ENCODE measurements at places on chromosomes 12 and 14.

DNA sequence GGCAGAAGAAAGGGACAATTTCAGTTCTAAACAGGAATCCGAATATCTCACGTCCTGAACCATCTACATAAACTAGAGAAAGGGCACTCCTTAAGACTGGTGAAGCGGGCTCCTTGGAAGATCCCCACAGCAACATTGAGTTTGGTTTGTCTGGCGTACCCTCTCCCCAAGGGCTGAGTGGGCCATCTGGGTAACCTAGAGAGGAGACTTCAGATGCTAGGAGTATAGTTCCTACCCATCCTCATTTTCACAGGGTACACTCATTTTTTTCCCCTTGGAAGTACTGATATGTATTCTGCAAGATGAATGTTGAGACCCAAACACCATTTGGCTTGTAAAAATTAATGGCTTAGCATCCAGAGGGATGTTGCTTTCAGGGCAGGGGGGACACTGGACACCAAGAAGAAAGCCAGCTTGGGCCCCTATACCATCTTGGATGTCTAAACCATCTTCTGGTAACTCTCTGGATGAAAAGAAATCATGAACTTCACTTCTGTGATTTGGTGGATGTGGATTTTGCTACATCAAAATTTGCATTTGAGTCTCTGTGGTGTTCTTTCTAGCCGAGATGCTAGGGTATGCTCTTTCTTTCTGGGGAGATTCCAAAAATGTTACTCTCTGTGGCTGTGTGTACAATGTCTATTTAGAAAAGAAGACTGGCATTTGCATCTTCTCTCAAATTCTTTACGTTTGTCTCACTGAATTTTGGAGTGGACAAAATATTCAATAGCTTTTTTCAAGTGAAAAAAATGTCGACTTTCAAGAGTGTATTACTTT is 97.7 kb downstream of the ETV6 start:
- DNase-seq, result no peak

- no peak for DNase-seq
Measured at GRCh38 chr12:100539202-100539601, 34.3 kb upstream of the GAS2L3 start.

DNA sequence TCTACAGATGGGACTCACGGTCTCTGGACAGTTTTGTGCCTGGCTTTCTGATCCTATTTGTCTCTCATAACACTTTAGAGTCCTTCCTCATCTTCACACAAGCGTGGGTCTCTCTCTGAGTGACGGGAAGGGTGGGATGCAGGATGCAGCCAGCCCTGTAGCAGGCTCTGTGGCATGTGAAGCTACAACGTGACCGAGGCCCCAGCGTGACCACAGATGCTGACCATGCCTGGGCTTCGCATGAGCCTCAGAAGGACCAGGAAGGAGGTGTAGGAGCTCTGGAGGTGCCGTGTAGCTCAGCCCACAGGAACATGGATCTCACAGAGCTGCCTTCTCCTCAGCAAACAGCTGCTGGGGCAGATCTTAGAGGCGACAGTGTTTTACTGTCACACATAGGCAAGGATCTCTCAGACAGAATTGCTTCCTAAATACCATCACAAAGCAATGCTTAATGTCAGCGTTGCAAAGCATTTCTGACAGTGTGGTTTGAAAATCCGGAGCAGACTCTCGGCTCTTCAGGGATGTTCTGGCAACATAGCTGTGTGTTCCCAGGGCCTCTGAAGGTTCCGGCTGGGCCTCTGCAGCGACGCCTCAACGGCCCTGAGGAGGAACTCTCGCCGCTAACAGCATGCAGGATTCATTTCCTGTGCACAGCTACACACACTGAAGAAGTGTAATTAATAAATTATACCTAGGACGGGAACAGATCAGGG is 21.9 kb downstream of the ANKLE2 start:
- no peak for DNase-seq

DNA sequence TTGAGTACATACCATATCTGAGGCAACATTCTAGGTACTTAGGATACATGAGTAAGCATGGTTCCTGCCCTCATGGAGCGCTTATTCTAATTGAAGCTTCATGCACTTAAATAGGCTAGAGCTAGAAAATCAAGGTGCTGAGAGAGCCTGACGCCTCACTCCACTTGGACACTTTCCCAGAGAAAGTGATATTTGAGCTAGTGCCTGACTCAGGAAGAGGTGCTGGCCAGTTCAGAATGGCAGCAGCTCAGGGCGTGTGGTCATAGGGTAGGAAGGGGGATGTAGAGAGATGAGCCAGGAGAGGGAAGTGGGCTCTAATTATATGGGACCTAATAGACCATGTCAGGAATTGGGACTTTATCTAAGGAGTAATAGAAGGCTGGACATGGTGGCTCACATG is 33.3 kb downstream of the TULP3 start:
- no peak for DNase-seq

DNA sequence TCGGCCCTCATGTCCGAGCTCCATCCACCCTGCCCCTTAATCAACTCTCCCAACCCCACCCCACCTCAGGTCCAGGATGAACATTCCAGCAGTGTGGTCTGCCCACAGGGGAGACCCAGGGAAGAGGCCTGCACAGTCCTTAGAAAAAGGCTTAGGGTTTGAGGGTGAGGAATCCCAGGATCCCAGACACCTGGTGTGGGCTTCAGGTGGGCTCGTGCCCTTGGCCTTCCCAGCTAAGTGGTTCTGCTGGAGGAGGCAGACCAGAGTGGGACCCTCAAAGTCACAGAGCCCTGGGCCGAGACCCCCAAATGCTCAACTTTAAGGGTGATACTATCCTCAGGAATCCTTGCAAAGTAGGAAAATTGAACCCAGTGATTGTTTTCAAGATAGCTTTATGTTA is 25.4 kb upstream of the PPP2R5C start:
- no peak for DNase-seq

GRCh38 chr12:104742551-104743201 is 215.4 kb downstream of the SLC41A2 start:
- no peak for DNase-seq

DNA sequence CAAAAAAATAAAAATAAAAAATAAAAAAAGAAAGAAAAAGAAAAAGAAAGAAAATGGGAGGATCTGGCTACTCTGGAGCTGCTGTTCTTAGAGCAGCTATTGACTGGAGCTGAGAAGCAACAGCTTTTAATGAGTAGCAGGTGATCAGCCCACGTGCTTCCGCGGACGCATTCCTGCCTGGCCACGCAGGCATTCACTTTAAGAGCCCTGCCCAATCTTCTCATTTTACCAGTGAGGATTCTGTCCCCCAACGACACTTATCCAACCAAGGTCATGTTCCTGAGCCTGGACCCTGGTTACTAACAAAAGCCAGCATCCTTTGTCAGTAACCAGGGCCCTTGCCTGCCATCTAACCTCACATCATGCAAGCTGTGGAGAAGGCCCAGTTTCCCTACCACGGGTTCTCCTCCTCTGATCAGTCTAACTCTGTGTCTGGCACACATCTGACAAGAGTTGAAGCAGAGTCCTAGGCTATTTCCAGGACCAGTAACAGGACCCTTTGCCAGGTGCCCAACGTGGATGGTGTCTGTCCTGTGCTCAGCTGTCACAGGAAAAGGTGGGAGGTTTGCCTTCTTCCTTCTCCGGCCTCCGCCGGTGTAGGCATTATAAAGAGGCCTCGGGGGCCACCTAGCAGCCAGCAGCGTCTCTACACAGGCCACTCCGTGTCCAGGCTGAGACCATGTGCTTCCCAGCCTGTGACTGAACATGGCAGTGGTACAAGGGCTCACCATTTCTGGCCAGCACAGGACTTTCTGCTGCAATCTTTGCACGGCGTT is 60.9 kb upstream of the GPATCH2L start:
- DNase-seq, result no peak

GRCh38 chr14:92280554-92281262 is 42.3 kb upstream of the SLC24A4 start:
- DNase-seq, result no peak

DNA sequence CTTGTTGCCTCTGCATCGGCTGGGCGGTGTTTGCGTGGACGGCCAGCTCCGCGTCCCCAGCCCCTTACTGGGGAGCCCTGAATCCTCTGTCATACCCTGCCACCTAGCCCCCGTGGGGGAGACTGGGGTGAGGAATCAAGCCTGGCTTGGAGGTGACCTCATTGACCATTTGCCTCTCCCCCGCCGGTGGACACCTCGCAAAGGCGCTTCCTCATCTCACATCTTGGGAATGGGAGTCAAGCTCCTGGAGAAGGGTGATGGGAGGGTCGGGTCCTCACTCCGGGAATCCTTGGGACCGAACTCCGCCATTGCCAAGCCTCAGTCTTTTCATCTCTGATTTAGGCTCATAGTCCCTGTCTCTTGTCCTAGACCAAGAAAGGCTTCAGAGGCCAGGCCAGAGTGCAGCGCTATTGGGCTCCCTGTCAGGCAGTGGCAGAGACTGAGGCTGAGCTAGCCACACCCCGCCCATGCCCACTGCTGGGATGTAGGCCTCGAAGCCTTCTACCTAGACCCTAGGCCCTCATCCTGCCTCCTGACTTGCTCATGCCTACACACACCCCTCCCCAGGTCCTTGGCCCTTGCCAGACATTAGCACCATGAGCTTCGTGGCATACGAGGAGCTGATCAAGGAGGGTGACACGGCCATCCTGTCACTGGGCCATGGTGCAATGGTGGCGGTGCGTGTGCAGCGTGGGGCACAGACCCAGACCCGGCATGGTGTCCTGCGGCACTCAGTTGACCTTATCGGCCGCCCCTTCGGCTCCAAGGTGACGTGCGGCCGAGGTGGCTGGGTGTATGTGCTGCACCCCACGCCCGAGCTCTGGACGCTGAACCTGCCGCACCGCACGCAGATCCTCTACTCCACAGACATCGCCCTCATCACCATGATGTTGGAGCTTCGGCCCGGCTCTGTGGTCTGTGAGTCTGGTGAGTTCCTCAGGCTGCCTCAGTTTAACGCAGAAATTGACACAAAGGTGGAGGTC is 678 bp downstream of the TRMT61A start:
- DNase-seq, result no peak

GRCh38 chr12:115946867-115947695 is 330.4 kb downstream of the MED13L start:
- DNase-seq, result no peak

DNA sequence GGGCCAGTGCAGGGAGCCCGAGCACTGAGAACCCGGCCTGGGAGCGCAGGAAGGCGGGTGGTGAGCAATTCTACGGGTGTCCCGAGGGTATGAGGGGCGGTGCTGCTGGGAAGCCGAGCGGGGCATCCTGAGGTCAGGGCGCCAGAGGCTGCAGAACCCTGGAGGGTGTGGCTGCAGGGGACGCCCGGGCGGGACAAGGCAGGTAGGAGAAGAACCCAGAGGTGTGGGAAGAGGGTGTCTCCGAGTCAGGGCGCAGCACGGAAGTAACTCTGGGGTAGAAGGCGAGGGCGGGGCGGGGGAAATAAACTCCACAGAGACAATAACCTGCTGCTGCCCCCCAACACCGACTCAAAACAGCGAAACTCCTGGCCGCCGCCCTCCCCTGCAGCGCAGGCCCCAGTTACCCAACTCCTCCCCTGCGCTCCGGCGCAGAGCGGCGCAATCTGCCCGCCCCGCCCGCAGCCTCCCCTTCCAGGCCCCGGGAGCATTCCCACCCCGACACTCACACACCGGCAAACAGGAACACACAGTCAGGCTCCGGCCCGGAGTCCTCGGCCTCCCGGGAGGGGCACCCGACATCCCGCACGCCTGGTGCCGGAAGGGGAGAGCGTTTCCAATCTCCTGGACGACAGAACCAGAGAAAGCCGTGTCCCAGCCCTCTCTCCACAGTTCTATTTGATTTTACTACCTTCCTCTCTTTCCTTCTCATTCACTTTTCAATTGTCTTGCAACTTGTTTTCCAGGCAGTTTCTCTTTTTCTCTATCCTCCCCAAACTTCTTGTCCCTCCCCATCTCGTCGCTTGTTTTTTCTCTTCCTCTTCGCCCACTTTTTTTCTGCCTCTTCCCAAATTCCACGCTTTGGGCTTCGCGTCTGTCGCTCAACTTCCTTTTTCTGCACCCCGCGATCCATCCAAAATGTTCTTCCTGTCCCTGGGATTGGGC is 2.4 kb downstream of the HRK start:
- no peak for DNase-seq

- DNase-seq, result no peak
Measured at GRCh38 chr12:9707356-9707755, 25.5 kb downstream of the CLECL1 start.

GRCh38 chr14:31045501-31046080 is 19.4 kb upstream of the STRN3 start:
- no peak for DNase-seq

- no peak for DNase-seq
Measured at GRCh38 chr12:53336181-53336681, at the start of gene SP7. SP7 (minus strand) TSS chr12:53336354; CDS start chr12:53335646, 708 bp downstream.

- no peak for DNase-seq
Measured at GRCh38 chr12:6883683-6884082, 10.6 kb upstream of the SPSB2 start.

DNA sequence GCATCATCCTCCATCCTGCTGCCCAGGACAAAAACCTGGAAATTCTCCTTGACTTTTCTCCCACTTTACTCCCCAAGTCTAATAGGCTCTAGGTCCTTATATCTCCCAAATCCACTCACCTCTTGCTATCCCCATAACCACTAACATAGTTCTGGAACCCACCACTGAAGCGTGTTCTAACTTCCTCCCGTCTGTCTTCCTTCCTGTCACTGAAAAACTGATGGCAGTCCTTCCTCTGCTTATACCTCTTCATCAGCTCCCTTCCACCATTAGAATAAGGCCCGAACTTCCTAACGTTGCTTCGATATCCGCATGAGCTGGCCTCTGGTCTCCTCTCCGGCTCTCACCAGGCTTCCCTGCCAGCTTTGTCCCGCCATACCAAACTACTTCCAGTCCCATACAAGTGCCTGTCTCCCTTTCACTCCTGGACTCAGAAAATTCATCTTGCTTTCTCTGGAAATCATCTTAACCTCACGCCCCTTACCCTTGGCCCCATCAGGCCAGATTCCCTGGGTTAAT is 63.0 kb upstream of the BCL2L14 start:
- DNase-seq, result no peak

- DNase-seq, result no peak
Measured at GRCh38 chr12:7137908-7138307, 7.7 kb downstream of the CLSTN3 start.

GRCh38 chr14:59131938-59132795 is 56.3 kb upstream of the DAAM1 start:
- DNase-seq, result no peak

- DNase-seq, result no peak
Measured at GRCh38 chr14:79680087-79680486, 531.2 kb downstream of the DIO2 start.

DNA sequence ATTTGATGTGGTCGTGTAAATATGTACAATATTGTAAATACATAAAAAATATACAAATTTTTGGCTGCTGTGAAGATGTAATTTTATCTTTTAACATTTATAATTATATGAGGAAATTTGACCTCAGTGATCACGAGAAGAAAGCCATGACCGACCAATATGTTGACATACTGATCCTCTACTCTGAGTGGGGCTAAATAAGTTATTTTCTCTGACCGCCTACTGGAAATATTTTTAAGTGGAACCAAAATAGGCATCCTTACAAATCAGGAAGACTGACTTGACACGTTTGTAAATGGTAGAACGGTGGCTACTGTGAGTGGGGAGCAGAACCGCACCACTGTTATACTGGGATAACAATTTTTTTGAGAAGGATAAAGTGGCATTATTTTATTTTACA is 49.6 kb downstream of the TBK1 start:
- no peak for DNase-seq

All from adrenal gland (tissue), 19 donors.